ENCODE measurements at places on chromosomes 3 and 15.

- DNase-seq: no peak
Measured at GRCh38 chr3:41640076-41640475, 321.8 kb downstream of the ULK4 start.

DNA sequence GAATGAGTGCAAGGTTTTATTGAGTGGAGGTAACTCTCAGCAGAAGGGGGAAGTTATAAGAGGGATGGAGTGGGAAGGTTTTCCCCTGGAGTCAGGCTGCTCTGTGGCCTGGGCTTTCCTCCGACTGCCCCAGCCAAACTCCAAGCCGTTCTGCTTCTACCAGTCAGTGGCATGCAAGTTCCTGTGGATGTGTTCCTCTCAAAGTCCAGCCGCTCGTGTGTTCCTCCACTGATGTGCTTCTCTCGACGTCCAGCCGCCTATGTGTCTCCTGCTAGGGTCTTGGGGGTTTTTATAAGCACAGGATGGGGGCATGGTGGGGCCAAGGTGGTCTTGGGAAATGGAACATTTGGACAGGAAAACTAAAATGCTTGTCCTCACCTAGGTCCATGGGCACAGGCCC lies 9.0 kb upstream of the U2SURP start:
- DNase-seq: no peak

- DNase-seq: no peak
Measured at GRCh38 chr3:72288955-72289691, 504.2 kb upstream of the PROK2 start.

- DNase-seq: no peak
Measured at GRCh38 chr3:115281697-115282675, 134.9 kb upstream of the ZBTB20 start.

DNA sequence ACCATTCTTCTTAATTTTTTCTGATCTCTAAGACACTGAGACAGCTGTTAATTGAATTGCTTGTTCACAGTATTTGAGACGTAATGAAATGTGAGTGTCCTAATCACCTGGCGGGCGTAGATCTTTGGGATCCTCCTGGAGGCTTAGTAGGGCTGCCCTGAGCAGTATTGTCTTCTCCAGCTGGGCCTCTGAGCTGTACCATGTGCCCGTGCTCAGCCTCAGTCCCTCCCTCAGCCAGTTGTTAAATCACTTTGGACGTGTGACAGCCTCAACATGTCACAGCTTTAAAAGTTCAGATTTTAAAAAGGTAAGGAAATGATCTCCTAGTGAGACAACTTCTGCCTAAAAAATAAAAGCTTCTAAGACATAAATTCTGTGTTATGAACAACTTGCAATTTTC lies 35.5 kb downstream of the IGF1R start:
- DNase-seq: no peak

DNA sequence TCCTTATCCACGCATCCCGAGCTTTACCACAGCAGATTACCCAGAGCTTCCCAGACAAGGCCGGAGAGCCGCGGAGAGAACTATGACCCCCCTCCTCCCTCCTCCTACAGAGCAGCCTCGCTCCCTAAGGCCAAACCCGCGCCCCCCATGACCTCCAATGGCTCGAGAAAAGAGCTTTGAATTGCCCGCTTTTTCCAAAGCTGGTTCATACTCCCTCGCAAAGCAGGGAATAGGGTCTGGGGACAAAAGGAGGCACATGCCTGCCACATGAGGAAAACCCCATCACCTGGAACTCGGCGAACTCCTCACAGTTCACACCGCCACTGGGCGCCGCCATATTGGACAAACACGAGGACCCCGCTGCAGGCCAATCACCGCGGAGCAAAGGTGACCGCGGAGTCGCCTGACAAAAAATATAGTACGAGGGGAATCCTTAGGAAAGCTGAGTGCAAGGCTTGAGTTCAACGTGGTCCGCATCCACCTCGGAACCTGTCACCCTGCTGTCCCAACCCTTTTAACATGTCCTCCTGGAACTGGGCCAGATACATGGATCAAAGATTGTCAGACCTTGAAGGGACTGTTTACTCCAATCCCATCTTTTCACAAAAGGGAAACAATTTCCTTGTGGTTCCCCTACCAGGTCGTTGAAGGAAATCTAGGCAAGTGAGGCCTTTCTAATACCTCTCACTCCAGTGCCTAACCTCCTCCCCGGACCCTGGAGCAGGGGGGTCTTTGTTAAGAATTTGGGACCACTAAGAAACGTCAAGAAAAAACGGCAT lies at the start of gene MIX23:
Gene MIX23, minus strand, starts transcription at position 344 of the 779 bp plus-strand sequence. Its CDS starts 7 bp downstream, at position 337.
- peak; percentile 92 for DNase-seq

GRCh38 chr3:190554197-190554596 lies 40.3 kb downstream of the IL1RAP start:
- no peak for DNase-seq

DNA sequence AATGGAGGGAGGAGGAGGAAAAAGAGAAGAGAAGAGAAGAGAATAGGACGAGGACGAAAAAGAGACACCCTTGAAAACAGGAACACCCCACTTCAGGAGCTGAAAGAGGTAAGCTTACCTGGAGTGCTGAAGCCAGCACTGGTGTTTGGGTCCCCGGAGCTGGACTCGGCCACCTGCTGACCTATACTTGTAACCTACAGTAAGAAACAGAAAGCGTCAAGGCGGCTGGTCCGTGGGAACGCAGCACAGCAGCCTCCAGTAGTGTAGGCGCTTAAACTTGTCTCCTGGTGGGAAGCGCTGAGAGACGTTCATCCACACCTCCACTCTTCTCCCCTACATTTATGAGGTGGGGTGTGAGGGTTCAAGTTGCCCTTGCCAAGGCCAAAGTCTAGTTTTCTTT lies 141.0 kb downstream of the NSMCE3 start:
- DNase-seq: no peak

DNA sequence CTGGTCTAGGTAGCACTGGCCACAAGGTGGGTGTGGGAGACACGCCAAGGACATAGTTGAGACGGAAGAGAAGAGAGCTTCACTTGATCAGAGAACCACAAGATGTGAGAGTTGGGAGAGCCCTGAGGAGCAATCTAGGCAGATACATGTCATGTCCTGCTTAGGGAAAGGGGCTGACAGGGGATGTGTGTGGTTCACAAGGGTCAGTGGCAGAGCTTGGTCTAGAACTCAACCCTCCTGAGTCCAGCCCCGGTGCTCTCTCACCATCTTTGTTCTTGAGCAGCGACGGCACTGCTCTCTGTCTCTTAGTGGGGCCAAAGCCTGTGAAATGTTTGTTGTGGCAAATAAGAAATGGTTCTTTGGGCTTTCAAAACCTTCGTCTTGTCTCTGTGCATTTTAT lies 243.5 kb upstream of the ROPN1 start:
- DNase-seq: no peak

DNA sequence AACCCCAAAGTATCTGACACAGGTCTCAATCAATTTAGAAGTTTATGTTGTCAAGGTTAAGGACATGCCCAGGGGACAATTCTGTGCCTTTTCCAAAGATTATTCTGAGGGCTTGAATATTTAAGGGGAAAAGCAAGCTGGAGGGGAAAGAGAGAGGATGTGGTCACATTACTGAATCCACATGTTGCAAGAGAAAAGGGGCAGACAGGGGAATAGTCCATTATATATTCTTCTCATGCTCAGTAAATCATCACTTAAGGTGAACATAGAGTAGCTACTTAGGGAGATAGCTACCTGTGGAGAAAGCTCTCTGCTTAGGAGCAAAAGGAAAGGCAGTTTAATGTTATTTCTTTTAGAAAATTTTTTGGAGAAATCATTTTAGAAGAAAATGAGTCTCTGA lies 751.6 kb downstream of the SI start:
- DNase-seq: no peak

DNA sequence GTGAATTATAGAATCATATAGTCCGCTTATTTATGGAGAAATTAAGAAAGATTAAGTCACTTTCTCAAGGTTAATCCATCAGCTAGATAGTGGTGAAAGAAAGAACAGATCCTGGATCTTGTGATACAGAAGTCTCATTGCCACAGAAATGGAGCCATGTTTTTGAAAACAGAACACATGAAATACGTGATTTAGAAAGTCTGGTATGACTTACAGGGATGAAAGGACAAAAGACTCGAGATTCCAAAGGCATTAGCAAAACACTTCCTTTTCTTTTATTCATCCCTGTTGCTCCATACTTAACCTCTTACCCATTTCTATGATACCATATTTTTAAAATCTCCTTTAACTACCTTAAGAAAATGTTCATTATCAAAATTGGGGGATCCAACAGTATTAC lies 40.0 kb upstream of the TEX9 start:
- DNase-seq: no peak

DNA sequence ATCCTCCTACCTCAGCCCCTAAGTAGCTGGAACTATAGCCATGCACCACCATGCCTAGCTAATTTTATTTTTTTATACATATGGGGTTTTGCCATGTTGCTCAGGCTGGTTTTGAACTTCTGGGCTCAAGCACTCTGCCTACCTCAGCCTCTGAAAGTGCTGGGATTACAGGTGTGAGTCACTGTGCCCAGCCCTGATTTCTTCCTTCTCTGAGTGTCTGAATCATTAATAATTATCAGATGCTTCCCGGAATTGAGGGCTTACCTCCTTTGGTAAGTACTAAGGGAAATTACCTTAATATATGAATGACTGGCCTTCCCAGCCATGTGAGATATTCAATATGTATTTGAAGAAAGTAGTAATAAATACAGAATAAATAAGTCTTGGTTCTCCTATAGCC lies 7.2 kb downstream of the CLPX start:
- no peak for DNase-seq

- no peak for DNase-seq
Measured at GRCh38 chr3:159600291-159600690, 388.3 kb upstream of the IL12A start.

DNA sequence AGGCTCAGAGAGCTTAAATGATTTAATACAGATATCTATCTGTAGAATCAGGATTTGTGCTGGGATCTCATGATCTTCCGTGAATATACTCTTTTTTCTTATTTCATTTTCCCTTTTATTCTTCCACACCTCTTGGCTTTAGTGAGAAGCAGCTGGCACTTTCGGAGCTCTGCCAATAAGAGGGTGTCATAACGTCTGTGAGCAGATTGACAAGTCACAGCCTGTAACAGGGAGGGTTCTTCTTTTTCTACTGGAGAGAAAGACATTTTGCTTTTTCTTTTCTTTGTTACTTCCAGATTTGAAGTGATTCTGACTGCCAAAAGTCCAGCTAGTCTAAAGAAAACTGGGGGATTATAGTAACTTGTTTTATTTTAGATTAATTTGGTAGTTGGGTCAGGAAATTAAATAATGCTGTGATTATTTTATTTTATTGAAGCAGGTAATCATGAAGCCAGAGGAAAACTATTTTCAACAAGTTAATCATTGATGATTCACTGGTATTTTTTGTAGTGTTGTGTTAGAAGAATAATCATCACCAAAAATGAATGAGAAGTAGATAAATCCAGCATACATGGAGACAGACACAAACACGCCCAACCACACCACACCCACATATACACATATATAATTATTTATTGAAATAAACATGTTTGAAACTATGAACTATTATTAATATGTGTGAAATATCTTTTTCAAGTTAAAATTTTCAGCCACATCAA lies 69.8 kb downstream of the TNFAIP8L3 start:
- DNase-seq: no peak

GRCh38 chr3:71103430-71103921 lies 480.1 kb downstream of the FOXP1 start:
- DNase-seq: peak; percentile 63

DNA sequence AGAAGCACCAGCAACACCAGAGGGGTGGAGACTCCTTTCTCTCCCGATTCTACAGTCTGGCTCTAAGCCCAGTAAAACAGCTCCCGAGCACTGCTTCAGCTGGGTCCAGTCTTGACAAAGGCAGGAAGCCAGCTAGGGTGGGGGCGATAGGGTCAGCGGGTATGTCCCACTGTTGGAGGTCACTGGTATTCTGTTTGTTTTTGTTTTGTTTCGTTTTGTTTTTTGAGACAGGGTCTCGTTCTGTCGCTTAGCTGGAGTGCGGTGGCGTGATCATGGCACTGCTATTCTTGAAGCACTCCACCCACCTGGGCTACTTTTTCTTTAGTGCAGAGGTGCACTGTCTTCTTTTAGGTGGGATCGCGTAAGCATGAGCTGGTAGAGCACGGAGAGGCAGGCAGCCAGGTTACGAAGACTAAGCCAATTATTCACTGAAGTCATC lies 16.3 kb downstream of the GCSAM start:
- DNase-seq: peak; percentile 62

GRCh38 chr3:66488492-66488891 lies 12.3 kb downstream of the LRIG1 start:
- no peak for DNase-seq

DNA sequence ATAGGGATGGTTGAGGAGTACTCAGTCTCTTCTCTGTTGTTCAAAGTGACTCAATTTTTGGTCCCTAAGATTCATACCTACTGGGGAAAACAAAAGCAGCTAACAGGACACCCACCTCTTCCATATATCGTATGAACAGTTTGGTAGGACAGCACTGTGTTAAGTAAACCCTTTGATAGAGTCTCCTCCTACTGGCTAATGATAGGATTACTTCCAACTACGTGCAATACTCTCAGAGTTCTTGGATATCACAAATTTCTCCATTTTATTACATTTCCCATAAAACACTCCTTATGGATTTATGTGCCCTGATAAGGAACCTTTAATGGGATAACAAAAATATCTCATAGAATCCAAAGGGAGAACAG lies 200.2 kb upstream of the GOLGA6L4 start:
- no peak for DNase-seq

GRCh38 chr3:49647741-49648140 lies 26.4 kb upstream of the APEH start:
- DNase-seq: no peak

DNA sequence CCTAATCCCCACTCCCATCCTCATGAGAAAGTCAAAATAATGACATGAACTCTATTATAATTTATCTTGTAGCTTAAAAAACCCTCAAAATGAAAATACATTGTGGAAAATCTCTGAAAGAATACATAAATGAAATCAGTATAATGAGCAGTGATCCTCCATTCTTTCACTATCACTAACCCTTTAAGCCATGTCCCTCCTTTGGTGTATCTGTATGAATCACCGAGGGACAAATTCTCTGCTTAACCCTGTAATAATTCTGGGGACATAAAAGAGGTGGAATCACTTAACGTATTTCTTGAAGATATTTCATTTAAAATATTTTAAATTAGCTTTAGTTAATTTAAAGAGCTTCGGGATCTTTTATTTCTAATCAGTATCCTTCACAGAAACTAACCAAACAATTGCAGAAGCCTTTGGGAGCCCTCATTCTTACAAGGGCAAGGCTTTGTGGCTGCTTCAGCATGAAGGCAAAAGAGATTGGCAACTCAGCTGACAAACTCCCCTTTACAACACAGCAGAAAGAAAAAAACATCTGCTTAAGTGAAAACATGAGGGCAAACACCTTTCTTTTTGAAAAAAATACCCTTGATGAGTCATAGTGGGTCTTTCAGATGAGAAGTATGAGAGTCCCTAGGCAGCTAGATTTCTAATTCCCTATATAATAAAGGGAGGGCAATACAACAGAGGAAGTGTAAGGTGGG lies 44.0 kb upstream of the ALCAM start:
- no peak for DNase-seq

DNA sequence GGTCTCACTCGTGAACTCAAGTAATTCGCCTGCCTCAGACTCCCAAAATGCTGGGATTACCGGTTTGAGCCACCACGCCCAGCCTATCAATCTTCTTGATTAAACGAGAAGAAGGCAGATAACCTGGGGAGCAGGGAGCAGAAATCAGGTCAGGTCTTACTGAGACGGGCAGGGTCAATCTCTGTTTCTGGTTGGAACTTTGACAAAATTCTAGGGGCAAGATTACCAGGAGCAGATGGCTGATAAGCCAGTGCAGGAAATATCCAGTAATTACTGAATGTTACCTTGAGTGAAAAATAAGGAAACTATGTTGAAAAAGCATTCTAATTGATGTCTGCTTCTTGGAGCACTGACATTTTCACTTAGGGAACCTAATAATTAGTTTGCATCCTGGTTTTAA lies 24.4 kb upstream of the GOLM2 start:
- no peak for DNase-seq

GRCh38 chr15:88894348-88894818 lies 961 bp downstream of the HAPLN3 start:
- peak; percentile 13 for DNase-seq

All from COR-L47 (cell line).